ENCODE measurements at places on chromosomes 11 and 22.

DNA sequence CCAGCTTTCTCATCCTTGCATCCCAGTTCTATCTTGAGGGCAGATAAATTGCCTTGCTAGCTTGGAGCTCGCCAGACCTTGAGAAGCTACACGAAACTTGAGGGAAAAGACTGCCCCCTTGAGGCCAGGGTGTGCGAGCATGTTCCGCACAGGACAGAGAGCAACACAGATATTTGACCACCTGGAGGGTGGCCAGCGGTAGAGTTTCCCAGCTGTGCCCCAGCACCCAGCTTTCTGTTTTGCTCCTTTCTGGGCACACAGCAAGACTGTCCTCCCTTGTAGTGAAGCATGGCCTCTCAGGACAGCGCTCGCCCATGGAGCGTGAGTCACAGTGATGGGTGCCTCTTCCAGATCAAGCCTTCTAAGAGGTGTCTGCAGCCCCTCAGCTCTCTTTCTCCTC, 23.5 kb downstream of the SPATA19 start:
- DNase-seq, result peak; percentile 83

DNA sequence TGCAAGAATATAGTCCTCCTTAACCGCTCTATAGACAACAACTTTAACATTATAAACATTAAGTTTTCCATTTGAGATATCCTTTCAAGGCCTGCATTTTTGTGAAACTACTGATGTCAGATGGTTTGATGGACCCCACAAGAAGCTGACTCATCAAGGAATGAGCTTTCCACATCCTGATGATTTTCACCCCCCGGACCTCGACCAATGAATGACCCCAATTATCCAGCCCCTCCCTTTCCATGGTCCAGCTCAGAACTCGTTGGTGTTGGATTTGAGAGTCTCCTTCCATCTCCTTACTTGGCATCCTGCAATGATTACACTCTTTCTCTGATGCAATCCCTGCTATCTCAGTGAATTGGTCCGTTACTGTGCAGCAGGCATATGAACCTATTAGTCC, 31.8 kb upstream of the GUCY1A2 start:
- DNase-seq, result no peak

GRCh38 chr11:71064183-71064582, 188.2 kb downstream of the SHANK2 start:
- no peak for DNase-seq

- DNase-seq, result no peak
Measured at GRCh38 chr11:57490456-57491248, 24.9 kb downstream of the SLC43A1 start.

GRCh38 chr11:69171476-69172240, 15.9 kb downstream of the SMIM38 start:
- no peak for DNase-seq

Measured in WTC11 (cell line).